ENCODE measurements at places on chromosomes 13 and 19.

- peak; percentile 33 for DNase-seq
These were observed 21.0 kb downstream of the TNFSF9 start for GRCh38 chr19:6551607-6552450.

- DNase-seq: no peak
These were observed 26.2 kb upstream of the WDFY2 start for GRCh38 chr13:51557875-51558612.

DNA sequence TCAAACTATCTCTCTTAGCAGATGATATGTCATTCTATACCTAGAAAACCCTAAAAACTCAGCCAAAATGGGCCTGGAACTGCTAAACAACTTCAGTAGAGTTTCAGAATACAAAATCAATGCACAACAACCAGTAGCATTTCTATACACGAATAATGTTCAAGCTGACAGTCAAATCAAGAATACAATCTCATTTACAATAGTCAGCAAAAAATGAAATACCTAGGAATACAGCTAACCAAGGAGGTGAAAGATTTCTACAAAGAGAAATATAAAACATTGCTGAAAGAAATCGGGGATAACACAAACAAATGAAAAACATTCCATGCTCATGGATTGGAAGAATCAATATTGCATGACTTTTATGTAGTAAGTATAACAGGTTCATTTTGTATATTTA, 804.8 kb downstream of the SLITRK1 start:
- no peak for DNase-seq

- no peak for DNase-seq
These were observed 19.3 kb downstream of the PLD3 start for GRCh38 chr19:40367577-40368434.

- DNase-seq: no peak
These were observed 15.2 kb upstream of the CHST8 start for GRCh38 chr19:33606556-33606955.

GRCh38 chr13:100602493-100603111, 14.0 kb upstream of the GGACT start:
- DNase-seq: no peak

- DNase-seq: no peak
These were observed 86.5 kb downstream of the KCTD12 start for GRCh38 chr13:76799696-76800095.

GRCh38 chr19:14614099-14614412, 31.2 kb downstream of the CLEC17A start:
- DNase-seq: no peak

DNA sequence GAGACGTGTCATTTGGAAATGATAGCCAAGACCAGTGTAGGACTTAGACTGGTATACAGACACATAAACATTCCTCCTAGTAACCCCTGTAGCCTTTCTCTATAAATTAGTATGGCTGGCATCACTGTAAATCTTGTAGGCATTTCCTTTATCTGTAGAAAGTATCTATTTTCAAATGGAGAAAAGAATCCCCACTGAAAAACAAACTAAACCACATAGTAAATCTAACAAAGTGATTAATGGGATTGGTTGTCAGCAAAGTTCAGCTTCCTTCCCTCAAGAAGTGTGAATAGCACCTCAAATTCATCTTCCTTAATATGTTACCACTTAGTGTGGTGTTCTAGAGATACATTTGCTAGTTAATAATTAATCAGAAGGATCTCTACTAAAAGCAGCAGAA, 119.4 kb upstream of the NBEA start:
- no peak for DNase-seq

DNA sequence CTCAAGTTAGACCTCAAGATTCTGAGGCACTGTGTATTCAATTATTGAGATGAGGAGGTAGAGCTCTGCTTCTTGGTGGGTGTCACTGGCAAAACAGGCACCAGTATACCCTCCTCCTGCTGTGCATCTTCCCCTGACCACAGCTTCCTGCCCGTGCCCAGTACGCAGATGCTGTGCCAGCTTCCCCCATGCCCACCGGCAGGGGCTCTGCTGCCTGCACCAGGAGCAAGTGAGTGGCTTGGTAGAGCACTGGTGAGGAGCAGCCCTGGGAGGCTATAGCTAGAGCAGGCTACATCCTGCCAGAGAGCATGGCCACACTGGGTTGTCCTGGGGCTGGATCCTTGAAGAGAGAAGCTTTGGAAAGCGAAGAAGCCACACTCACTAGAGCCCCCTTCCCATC, 21.0 kb upstream of the RNF17 start:
- no peak for DNase-seq

DNA sequence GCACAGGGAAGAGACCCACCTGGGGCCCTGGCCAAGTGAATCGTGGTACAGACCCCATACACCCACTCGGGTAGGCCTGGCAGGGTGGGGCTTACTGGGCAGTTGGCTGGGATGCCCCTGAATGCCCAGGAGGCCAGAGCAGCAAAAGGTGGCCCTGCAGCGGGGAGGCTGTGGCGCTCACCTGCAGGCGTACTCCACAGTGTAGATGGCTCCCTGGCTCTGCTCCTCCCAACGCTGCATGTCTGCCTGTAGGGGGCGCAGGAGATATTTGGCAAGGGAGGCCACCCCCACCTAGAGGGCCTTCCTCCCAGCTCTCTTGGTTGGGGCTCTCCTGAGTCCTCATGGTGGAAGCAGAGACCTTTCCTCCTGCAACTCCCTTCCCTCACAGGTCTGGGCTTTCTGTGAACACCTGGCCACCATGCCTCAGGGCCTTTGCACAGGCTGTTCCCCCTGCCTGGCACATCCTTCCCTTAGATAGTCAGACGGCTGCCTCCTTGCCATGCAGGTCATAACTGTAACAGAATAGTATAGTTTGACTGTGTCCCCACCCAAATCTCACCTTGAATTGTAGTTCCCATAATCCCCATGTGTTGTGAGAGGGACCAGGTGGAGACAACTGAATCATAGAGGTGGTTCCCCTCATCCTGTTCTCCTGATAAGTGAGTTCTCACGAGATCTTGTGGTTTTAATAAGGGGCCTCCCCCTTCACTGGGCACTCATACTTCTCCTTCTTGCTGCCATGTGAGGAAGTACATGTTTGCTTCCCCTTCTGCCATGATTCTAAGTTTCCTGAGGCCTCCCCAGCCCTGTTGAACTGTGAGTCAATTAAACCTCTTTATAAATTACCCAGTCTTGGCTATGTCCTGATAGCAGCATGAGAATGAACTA, 5.9 kb downstream of the BORCS8 start:
- peak; percentile 54 for DNase-seq

- DNase-seq: no peak
These were observed 262.7 kb downstream of the DLEU7 start for GRCh38 chr13:50580684-50581305.

GRCh38 chr19:19075126-19075525, 11.3 kb downstream of the SLC25A42 start:
- no peak for DNase-seq

- no peak for DNase-seq
These were observed 5.2 kb downstream of the TNFSF13B start for GRCh38 chr13:108274718-108275117.

- no peak for DNase-seq
These were observed 454.5 kb downstream of the IRS2 start for GRCh38 chr13:109331898-109332297.

DNA sequence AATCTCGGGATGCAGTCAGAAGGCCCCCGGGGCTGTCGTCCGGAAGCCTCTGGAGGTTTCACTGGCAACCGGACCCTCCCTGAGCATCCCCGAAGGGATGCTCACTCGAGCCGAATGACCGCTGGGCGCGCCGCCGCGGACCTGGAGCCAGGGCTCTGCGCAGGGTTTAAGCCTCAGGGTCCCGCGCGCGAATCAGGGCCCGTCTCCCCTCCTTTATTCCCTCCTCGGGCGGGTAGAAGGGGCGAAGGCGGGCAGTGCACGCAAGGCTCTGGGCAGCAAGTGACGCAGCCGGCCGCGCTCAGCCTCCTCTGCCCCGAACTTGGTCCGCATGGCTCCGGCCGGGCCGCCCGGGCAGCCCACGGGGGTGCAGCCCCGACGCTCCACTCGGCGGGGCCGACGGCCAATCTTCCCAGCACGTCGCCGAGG, 572 bp downstream of the SHISA2 start:
- DNase-seq: no peak

- no peak for DNase-seq
These were observed 69.7 kb downstream of the EPS15L1 start for GRCh38 chr19:16402041-16402440.

DNA sequence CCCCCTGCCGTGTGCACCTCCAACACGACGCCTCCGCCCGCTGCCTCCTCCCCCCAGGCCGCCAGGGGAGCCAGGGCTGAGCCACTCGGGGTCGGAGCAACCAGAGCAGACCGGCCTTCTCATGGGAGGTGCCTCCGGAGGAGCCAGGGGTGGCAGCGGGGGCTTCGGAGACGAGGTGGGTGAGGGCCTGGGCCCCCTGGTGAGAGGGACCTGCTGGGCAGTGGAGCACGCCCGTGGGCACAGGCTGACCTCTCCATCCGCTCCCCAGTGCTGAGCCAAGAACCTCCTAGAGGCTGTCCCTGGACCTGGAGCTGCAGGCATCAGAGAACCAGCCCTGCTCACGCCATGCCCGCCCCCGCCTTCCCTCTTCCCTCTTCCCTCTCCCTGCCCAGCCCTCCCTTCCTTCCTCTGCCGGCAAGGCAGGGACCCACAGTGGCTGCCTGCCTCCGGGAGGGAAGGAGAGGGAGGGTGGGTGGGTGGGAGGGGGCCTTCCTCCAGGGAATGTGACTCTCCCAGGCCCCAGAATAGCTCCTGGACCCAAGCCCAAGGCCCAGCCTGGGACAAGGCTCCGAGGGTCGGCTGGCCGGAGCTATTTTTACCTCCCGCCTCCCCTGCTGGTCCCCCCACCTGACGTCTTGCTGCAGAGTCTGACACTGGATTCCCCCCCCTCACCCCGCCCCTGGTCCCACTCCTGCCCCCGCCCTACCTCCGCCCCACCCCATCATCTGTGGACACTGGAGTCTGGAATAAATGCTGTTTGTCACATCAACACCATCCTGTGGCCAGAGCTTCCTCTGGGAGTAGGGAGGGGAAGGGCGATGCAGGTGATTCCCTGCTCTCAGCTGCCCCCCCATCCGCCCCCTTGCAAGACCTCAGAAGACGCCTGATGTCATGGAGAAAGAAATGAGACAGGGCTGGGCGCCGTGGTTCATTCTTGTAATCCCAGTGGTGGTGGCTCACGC, 12.0 kb downstream of the BCAM start:
- no peak for DNase-seq

GRCh38 chr19:2144190-2144589, 7.2 kb downstream of the AP3D1 start:
- no peak for DNase-seq

DNA sequence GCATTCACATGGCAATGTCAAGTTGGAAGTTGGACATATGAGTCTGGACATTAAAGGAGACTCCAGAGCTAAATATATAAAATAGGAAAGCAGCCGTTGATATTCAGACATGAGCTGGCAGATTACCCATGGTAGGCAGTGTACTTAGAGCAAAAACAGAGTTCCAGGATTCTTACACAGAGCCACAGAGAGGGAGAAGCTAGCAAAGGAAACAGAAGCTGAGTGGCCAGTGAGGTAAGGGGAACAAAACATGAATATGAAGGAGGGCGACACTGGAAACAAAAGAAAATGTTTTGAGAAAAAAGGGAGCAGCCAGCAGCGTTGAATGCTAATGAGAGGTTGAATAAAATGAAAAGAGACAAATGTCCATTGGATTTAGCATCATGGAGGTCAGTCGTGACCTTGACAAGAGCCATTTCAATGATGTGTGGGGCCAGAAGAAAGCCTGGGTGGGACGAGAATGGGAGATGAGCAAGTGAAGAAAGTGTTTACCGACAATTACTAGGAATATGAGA, 198.4 kb downstream of the POU4F1 start:
- no peak for DNase-seq
